ENCODE measurements at places on chromosomes 7 and 10. TPM values are rescaled to one million over a fixed set of nuclear protein-coding genes. Genes with fewer than 3 reads are reported as not detected.

GRCh38 chr10:59587083-59587755, 122.4 kb downstream of the SLC16A9 start:
- no peak for DNase-seq

Gene SRPK2
- 59.2 TPM for total RNA-seq

- no peak for DNase-seq
Measured at GRCh38 chr7:95925971-95926370, 153.6 kb downstream of the DYNC1I1 start.

GRCh38 chr7:26422761-26423160, 131.1 kb downstream of the SNX10 start:
- DNase-seq = no peak

Gene FOXI2
- total RNA-seq = not detected

DNA sequence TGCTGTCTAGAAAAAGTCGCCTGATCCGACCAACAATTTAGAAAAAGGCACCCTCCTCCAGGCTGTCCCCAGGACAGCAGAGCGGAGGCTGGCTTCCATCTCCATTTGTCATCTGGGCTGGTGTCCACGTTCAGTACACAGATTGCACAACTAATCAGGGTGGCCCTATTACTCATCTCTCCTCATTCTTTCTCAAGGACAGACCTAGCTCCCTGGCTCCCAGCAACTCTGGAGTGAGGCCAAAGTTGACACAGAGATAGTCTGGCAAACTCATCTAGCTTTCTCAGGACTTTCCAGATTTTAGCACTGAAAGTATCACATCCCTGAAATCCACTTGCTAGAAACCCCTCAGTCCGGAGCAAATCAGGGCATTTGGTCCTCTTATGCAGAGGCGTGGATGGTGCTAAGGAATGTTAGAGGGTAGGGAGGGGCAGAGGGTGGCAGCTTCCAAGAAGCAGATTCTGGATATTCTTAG, 75.1 kb downstream of the DNAH11 start:
- DNase-seq = peak; percentile 67

Gene GPR37
- 9.8 TPM for total RNA-seq

DNA sequence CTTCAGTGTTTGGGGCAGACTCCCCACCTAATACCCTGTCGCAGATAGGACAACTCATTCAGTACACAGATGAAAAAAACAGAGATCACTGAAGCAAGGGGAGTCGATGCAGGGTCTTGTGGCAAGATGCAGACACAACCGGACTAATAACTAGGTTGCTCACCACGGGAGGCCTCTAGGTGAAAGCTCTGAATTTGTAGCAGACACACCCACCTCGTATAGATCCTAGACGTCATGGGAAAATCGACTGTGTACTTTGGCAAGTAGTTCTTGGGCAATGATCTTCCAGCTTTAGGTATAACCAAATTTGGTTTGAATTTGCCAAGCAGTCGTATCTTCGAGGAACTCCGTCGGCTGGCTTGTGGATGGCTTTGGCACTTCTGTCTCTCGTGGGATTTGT, 88.1 kb downstream of the TCF7L2 start:
- no peak for DNase-seq

Gene CLRN3
- not detected for total RNA-seq

Gene CYP3A7
- not detected for total RNA-seq

GRCh38 chr10:69449841-69450240, 1.4 kb upstream of the TSPAN15 start:
- DNase-seq = no peak

Gene TMEM213
- not detected for total RNA-seq

Gene FAM13C
- 8.7 TPM for total RNA-seq

GRCh38 chr10:88952647-88953111, at the start of gene ACTA2:
TSS of gene ACTA2 (minus strand) at chr10:88952773. CDS start at chr10:88948930, 3,843 bp downstream.
- peak; percentile 92 for DNase-seq

- no peak for DNase-seq
Measured at GRCh38 chr10:97427571-97428179, 1.7 kb downstream of the PGAM1 start.

Gene C10orf105
- not detected for total RNA-seq

DNA sequence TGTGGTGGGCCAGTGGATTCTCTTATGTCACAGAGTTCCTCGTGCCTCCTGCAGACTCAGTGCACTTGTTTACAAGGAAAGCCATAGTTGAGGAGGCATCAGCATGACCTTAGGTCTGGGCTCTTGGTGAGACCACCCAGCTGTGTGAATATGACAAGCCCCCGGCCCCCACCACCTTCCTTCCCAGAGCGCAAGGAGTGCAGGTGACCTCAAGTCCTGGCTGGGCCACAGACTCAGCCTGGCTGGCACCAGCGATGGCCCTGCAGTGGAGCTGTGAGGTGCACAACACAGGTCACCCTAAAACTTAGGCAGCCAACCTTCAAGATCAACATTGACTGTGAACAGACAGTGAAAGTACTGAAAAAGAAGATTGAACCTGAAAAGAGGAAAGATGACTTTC, 14.2 kb upstream of the SEMA3E start:
- no peak for DNase-seq

DNA sequence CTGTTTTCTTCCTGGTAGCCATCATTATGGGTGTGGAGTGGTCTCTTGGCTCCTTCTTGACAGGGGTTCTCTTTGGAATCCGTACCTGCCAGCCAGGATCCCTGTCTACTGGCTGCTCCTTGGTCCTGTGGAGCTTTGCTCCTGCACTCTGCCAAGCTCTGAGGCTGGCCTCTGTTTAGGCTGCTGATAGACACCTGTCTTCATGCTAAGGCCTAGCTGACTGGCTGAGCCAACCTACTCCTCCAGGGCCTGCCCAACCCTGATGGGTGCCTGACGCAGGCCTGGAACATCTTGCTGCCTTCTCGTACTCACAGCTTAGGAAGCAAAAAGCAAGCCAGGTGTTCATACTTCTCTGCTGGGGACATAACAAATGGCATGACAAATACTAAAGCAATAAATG, 333.6 kb upstream of the ZNF32 start:
- no peak for DNase-seq

DNA sequence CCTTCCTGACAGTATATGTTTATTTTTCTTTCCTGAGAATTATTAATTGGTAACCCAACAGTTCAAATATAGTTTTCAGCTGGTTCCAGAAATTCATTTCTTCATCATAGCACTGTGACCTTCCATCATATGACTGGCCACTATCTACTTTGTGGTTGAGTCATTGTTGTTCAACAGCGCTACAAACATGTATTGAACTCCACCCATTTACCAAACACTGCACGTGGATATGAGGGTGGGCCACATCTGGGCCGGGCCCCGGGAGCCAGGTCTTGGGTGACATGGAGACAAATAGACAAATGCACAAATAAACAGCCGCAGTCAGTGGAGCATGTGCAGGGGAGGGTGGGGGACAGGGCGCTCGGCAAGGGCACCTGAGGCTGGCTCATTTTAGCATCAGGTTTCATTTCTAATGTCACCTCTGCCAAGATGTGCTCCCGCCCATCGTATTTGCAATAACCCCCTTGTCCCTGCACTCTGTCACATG, 24.0 kb upstream of the EEPD1 start:
- peak; percentile 69 for DNase-seq

DNA sequence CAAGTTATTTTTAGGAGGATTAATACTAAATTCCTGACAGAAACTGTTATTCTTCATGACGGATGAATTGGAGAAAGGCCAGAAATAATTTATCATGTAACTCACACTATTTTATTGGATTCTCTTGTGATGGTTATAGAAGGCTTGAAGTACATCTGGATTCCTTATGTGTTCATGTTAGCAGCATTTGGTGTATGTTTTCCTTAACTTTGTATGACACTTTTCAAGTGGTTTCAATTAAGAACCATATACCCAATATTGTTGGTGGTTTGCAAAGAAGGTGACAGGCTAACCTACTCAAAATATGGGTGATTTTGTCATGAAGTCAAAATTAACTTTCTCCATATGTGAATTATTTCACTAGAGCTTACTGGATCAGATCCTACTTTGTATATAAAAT, 532.2 kb upstream of the CNTNAP2 start:
- no peak for DNase-seq

Gene ZNHIT1
- total RNA-seq = 107 TPM

Gene CYP3A4
- total RNA-seq = not detected

Gene RAB19
- total RNA-seq = 0.50 TPM

Gene SLC26A5
- total RNA-seq = not detected

Gene EPHB6
- 15.7 TPM for total RNA-seq

Gene EFCAB10
- total RNA-seq = 0.38 TPM

Gene HOXA13
- total RNA-seq = not detected

- no peak for DNase-seq
Measured at GRCh38 chr7:124324262-124324661, 291.4 kb upstream of the TMEM229A start.

Gene GDF2
- not detected for total RNA-seq

DNA sequence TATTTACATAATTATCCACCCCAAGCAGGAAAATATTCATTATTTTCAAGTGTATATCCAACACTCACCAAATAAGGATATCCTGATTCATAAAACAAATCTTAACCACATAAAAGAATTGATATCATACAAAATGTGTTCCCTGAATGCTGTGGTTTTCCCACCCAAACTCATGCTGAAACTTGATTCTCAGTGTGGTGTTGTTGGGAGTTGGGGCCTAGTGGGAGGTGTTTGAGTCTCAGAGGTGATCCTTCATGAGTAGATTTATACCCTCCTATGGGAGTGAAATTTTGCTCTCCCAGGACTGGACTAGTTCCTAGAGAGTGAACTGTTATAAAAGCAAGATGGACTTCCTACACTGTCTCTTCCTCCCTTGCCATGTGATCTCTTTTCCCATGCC, 1028.3 kb downstream of the SORCS1 start:
- DNase-seq = no peak

- DNase-seq = no peak
Measured at GRCh38 chr10:96651998-96652431, 65.2 kb upstream of the TM9SF3 start.

Gene SPDYE2
- not detected for total RNA-seq

All from astrocyte (in vitro differentiated cells and primary cell).